ENCODE measurements at places on chromosomes 2 and 18.

DNA sequence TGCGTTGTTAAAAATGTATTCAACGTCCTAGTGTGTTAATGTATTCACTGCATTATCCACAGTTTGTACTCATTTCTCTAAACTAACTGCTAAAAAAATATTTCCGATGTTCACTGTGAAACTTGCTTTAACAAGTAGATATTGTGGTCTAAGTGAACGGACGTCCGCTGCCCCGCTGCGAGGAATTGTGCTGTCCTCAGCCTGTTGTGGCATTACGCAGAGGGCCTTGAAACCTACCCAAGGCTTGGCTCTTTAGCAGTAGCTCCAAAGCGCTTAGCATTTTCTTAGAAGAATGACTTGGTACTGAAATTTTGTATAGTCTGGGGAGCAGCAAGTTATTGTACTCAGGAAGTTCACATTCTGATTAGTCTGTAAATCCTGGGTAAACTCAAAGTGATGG is 136.5 kb upstream of the SP5 start:
- DNase-seq: no peak

GRCh38 chr18:46398625-46399024 is 258.4 kb downstream of the LOXHD1 start:
- no peak for DNase-seq

DNA sequence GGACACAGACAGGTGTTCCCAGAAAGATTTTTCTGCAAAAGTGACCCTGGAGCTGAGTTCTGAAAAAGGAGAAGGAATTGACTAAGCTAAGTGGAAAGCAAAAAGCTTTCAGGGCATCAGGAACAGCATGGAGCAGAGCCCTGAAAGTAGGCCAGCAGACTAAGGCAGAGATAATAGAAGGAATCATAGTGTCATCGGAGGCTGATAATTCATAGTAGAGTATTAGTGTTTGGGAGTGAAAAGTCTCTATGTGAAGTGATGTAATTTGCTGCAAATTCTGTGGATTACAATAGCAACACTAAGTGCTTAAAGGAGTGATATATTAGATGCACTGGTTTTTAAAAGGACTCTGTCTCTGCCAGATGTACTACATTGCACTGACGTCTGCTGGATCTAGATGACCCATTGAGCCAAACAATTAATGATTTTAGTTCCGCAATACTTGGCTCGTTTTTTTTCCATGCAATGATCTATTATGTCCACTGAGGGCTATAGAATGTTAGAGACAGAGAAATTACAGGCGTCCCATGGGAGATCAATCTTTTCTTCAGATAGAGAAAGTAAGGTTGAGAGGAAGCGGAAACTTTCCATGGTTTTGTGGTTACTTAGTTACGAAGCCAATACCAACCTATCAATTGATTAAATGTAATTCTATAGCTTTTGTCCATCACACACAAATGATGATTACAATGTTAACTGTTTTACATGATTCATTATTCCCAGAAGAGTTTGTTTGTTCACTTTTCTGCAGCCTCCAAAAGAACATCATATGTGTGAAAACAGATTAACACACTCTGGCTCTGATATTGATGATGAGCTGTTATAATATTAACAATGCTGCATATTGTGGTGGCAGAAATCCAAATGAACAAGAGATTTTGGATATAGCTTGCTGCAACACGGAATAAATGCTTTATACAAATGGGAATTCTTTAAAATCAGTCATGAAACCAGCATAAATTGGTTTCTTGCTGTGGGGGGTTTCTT is 143.7 kb downstream of the MC4R start:
- DNase-seq: no peak

GRCh38 chr2:157442636-157443035 is 1.3 kb downstream of the CYTIP start:
- DNase-seq: no peak

- DNase-seq: no peak
These were observed 21.5 kb downstream of the GALNT1 start for GRCh38 chr18:35603008-35603407.

GRCh38 chr18:64334748-64335147 is 185.9 kb upstream of the LINC00305 start:
- DNase-seq: no peak

DNA sequence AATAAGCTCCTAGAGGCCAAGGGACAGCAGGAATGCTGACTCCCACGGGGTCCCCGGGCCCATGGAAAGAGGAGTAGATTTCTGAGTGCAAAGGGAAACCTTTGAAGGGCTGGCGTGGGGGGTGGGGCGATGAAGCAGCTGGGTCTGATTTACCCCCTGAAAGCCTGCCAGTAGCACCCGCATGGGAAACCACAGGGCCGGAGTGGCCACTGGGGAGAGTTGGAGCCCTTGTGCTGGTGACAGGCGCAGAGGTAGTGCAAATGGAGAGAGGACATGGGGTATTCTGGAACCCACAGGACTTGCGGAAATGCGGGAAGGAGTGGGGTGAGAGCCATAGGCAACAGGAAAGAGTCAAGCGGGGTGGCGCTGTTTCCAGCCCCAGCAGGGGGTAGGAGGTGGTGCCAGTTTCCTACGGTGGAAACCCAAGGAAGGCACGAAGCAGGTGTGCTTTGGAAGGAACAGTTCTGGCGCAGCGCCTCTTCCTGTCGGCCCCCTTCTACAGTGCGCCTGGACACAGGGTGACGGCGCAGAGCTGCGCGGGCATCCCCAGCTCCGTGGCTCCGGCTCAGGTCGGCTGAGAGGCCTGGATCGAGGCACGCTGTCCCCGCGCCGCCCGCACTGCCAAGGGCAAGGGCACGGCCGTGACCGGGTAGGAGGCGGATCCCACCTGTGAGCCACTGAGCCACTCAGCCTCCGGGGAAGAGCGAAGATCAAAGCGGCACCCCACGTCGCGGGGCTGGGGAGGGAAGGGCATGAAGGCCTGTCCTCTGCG is 149.0 kb upstream of the GLI2 start:
- no peak for DNase-seq

- no peak for DNase-seq
These were observed 198.9 kb downstream of the LRATD1 start for GRCh38 chr2:14831458-14831857.

DNA sequence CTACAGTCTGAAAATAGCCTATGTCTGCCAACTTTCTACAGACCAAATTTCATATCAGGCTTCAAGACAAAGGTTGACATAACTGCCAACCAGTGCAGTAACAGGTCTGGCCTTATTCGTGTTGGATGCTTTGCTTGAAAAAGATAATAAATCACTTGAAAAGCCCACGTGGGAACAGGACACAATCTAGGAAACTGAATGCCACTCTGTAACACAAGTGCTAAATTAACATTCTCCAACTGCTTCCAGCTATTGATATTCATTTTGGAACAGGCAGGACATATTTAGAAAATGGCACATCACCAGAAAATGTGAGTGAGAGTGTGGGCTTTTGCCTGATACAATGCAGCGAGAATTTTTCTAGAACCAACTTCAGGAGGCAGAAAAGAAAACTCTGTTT is 165.9 kb upstream of the CCDC150 start:
- no peak for DNase-seq

GRCh38 chr2:44645937-44646336 is 284.2 kb downstream of the CAMKMT start:
- DNase-seq: no peak

DNA sequence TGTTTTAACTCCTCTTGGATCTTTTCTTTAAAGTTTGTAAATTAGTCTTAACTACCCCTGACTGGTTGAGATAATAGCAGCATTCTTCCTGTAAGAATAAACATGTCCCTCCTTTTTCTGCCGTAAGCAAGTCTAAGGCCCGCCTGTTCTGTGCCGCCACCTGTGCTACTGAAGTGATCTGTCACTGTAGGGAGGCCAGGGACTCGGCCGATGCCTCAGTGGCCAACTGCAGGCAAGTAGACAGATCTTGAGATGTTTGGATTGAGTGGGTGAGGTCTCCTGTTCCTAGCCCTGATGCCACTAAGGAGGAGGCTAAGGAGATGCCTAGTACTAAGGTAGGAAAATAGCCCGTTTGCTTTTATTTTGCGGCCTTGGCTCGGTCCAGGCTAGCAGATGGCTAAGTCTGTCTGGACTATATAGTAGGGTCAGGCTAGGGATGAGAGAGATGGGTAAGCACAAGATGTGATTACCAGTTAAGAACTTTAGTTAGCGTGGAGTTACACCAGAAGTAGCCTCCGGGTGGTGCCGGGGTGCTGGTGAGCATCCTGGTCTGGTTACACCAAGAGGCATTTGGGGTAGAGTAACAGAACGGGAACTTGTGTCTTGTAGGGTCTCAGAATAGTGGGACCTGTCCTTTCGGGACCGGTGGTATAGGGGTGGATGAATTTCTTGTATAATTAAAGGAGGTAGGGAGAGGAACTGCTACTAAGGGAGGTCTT is 584.2 kb downstream of the SUCLG1 start:
- DNase-seq: no peak

- no peak for DNase-seq
These were observed 294.4 kb upstream of the PIK3C3 start for GRCh38 chr18:41660654-41661053.

DNA sequence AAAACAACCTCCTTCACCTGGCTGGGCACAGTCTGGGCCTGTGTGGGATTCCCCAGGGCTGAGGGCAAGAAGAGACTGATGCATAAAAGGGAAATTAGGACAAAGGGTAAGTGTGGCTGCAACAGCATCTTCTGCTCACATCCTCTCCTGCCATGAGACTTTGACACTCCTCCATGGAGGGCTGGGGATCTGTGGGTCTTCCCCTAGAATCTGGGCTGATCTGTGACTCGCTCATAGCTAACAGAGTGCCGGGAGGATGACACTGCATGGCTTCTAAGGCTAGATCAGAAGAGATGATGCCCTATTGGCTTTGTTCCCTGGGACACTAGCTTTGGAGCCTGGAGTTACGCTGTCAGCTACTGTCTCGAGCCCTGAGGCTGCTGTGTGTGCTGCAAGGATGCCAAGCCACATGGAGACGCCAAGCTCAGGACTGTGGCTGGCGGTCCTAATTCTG is 24.3 kb downstream of the MOCOS start:
- no peak for DNase-seq

- no peak for DNase-seq
These were observed 51.0 kb upstream of the GORASP2 start for GRCh38 chr2:170878066-170878465.

DNA sequence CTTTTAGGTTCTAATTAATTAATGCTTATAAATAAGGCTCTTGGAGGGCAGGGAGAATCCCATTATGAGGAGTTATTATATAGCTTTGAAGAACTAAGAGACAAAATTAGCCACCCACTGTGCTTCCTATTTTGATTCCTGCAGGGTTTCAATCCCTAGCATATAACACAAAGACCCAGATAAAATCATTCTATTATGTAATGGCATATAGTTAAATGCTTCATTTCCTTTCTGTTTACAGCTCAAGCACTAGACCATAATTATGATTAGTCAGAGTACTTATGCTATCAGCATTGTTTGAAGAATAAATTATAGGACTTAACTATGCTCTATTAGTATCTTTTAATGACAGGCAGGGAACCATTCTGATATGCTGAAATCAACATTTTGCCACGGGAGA is 9.1 kb downstream of the GPR155 start:
- DNase-seq: no peak

- no peak for DNase-seq
These were observed 119.8 kb downstream of the LAMA1 start for GRCh38 chr18:6997808-6998207.
